ENCODE measurements at places on chromosomes 2 and 18. TPM values are rescaled to one million over a fixed set of nuclear protein-coding genes. Genes with fewer than 3 reads are reported as not detected.

VAMP5 gene
- 21.8 TPM for total RNA-seq

ZNF236 gene
- 11.6 TPM for total RNA-seq

DNA sequence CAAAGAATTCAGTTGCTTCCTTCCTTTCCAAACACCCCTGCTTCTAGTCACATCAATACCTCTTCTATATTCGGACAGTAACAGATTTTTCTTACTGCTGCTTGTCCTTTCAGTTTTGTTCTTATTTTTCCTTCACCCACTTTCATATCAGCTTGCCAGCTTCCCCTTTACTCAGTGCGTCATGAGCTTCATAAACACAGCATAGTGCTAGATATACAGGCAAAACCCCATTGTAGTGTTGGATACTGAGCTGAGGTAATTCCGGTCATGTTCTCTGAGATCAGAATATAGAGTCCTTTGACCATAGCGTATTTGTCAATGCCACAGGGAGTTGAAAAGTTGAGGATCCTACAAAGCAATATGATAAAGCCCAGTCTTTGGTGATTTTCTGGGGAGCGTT is 2.4 kb downstream of the FARP2 start:
- no peak for DNase-seq

GAREM2 gene
- 2.4 TPM for total RNA-seq

- DNase-seq: no peak
Observed at GRCh38 chr2:6401301-6401700, 464.4 kb downstream of the CMPK2 start.

GRCh38 chr2:20080428-20080827 is 29.0 kb upstream of the LAPTM4A start:
- no peak for DNase-seq

TWIST2 gene
- total RNA-seq: 9.4 TPM
